Thymus (tissue), 14 donors: ENCODE measurements at places on chromosomes 11 and 22. TPM values are rescaled to one million over a fixed set of nuclear protein-coding genes. Genes with fewer than 3 reads are reported as not detected.

Gene USP2
- total RNA-seq, result 0.19 TPM

DNA sequence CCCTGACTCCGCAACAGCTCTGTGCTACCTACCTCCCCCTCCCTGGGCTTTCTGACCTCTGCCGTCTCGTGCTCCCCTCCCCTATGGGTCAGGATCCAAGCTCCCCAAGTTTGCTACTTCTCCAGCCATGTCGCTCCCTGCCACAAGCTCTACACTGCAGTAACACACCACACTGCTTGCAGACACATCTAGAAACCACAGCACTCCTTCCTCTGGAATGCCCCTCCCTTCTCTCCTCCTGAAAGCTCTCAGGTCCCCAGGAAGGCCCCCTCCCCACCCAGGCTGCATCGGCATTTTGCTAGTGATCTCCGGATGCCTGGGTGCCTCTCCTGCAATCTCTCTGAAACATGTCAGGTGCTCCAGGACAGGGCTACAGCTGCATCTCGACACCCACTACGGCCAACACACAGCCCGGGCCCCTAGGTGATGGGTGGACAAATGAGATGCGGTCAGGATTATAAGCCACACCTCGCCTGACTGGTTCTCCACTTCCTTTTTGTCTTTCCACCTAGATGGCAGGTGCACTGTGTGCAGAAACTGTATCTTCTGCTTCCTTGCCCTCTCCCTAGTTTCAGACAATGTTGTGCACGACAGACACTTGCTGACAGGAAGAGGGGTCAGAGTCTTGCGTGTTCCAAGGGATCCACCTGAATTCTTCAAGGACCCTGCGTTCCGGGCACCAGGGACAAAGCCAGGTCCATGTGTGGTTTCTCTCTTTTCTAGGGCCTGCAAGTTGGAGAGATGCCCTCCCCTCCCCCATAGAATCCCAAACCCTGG, 22.9 kb downstream of the RPUSD4 start:
- no peaks in the 10 kb centered on the region for H3K4me1 ChIP-seq
- no peak overlapping the region for H3K27ac ChIP-seq
- H3K4me3 ChIP-seq, result no peak overlapping the region
- H3K27me3 ChIP-seq, result no peaks in the 10 kb centered on the region

GRCh38 chr11:69582756-69583467, 58.0 kb upstream of the CCND1 start:
- H3K27me3 ChIP-seq, result no peaks in the 10 kb centered on the region
- H3K36me3 ChIP-seq, result no peaks in the 10 kb centered on the region
- no peaks in the 10 kb centered on the region for H3K4me1 ChIP-seq
- DNase-seq, result no peak

DNA sequence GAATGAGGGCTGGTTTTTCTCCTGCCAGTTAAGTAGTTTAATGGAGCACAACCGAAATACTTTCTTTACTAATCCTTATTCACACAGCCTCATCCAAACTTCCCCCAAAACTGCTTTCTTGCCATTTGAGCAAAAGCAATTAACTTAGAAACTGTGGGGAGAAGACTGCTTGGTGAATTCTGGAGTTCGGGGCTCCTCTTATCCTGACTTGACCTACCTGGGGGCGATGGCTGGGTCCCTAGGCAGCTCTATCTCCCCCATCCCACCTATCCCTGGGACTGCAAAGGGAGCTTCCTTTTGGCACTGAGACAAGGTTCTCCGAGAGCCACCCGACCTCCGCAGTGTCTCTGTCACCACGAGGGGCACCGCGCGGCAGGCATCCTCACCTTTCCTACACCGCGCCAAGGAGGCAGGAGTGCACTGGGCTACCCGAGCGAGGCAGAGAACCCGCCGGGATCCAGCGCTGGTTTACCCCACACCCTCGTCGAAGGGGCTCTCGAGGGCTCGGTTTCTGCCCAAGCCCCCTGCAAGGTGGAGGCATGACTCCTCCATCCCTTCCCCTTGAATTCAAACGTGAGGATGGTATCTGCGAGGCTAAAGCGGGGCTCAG, 759 bp downstream of the DESI1 start:
- H3K4me3 ChIP-seq, result peak overlapping the region; percentile 78
- DNase-seq, result peak; percentile 41
- H3K4me1 ChIP-seq, result peaks cover 12% of the 10 kb centered on the region
- H3K27ac ChIP-seq, result peak overlapping the region; percentile 79
- peaks cover 13% of the 10 kb centered on the region for H3K36me3 ChIP-seq

- no peaks in the 10 kb centered on the region for H3K4me1 ChIP-seq
- no peak for DNase-seq
These were observed 8.8 kb upstream of the CUL5 start for GRCh38 chr11:107999759-108000455.

Gene OR4D11
- not detected for total RNA-seq

- no peaks in the 10 kb centered on the region for H3K4me1 ChIP-seq
- H3K27me3 ChIP-seq, result no peaks in the 10 kb centered on the region
- H3K36me3 ChIP-seq, result no peaks in the 10 kb centered on the region
- DNase-seq, result no peak
- no peak overlapping the region for H3K4me3 ChIP-seq
These were observed 230.0 kb upstream of the MTNR1B start for GRCh38 chr11:92739491-92739890.

DNA sequence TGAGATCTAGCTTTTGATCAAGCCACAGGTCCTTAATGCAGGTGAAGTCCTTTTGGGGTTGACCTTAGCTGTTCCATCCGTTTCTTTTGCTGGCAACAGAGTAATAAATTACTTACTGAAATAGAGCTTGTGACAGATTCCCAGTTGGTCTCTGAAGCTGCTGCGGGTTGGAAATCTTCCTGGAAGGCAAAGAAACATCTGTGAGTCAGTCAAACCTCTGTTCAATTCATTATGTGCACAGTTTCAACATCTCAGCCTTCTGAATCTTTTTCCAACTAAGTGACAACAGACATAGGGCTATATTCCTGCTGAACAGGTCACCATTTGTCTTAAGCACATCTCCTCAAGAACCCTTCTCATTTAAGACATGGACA, 88.9 kb upstream of the DDI1 start:
- H3K27me3 ChIP-seq, result no peaks in the 10 kb centered on the region
- peak overlapping the region; percentile 15 for H3K27ac ChIP-seq
- no peak for DNase-seq
- H3K4me3 ChIP-seq, result no peak overlapping the region

DNA sequence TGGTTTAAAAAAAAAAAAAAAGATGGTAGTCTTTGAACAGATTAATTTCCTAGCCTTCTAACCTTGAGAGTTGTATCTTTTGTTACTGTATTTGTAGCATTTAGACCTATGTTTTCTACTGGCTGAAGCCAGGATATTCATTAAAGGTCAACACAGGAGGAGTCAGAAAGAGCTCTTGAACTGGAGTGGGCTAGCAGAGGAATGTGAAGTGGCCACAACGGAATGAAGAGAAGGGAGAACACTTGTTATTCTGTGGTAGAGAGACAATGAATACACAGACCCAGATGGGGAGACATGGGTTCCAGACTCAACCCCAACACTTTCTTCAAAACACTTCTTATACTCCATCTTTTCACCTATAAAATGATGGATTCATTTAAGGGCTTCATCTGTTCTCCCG, 88.1 kb downstream of the RELT start:
- no peaks in the 10 kb centered on the region for H3K36me3 ChIP-seq
- no peak for DNase-seq
- no peak overlapping the region for H3K27ac ChIP-seq

Gene APOL2
- 25.3 TPM for total RNA-seq

Gene PLAAT5
- total RNA-seq, result 0.19 TPM

GRCh38 chr22:45996241-45997076, 19.5 kb upstream of the WNT7B start:
- DNase-seq, result no peak
- no peak overlapping the region for H3K4me3 ChIP-seq
- H3K27me3 ChIP-seq, result peaks cover 3% of the 10 kb centered on the region

DNA sequence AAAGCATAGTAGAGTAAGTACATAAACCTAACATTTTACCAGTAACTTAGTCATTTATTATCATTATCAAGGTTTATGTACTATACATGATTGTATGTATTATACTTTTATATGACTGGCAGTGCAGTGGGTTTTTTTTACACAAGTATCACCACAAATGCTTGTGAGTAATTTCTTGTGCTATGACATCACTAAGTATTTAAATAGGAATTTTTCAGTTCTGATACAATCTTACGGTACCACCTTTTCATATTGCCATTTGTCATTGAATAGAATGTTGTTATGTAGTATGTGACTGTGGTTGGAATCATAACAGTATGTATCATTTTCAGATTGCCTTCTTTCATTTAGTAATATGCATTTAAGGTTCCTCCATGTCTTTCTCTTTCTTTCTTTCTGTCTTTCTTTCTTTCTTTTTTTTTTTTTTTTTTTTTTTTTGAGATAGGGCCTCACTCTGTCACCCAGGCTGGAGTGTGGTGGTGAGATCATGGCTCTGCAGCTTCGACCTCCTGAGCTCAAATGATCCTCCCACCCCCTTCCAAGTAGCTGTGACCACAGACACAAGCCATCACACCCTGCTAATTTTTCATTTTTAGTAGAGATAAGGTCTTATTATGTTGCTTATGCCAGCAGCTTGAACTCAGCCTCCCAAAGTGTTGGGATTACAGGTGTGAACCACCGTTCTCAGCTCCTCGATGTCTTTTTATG, 18.6 kb downstream of the ATM start:
- H3K4me1 ChIP-seq, result peaks cover 17% of the 10 kb centered on the region
- no peak overlapping the region for H3K4me3 ChIP-seq
- no peaks in the 10 kb centered on the region for H3K36me3 ChIP-seq
- no peak overlapping the region for H3K27ac ChIP-seq

DNA sequence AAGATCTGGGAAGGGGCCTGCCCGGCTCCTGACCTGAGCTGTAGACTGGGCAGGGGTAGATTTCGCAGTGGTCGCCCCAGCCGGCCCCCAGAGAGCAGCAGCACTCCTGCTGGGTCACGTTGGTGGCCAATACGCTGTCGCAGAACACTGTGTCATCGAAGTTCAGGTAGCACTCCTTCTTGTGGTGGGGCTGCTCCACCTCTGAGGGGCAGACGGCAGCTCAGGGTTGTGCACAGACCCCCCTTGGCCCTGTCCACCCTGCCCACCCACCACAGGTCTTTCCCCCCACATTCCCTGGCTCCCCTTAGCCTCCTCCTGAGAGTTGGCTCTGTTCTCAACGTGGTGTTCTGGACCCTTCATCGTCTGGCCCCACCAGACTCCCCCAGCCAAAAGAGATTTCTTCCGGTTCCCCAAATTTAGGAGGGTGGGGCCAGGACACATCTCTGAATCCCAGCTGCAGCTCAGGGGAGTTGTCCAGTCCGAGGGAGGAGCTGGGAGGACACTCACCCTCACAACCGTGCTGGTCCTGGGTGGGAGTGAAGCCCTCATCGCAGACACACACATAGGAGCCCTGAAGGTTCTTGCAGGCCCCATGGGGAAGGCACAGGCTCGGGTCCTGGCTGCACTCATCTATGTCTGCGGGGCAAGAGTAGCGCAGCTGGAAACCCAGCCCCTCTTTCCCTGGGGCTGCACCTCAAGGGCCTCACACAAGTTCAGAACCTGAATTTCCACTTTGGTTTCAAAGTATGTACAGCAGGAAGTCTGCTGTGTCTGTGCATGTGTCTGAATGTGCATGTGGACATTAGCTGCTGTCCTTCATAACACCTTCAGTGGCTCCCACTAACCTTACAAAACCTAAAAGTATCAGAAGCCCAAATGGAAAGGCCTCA, 16.5 kb downstream of the SCYL1 start:
- H3K27me3 ChIP-seq, result no peaks in the 10 kb centered on the region
- H3K4me3 ChIP-seq, result peak overlapping the region; percentile 64
- H3K27ac ChIP-seq, result peak overlapping the region; percentile 83
- H3K4me1 ChIP-seq, result peaks cover 18% of the 10 kb centered on the region

GRCh38 chr11:116166573-116167465, 606.0 kb downstream of the BUD13 start:
- H3K36me3 ChIP-seq, result no peaks in the 10 kb centered on the region
- H3K27me3 ChIP-seq, result peaks cover 8% of the 10 kb centered on the region
- H3K27ac ChIP-seq, result no peak overlapping the region
- H3K4me3 ChIP-seq, result no peak overlapping the region
- H3K4me1 ChIP-seq, result no peaks in the 10 kb centered on the region

DNA sequence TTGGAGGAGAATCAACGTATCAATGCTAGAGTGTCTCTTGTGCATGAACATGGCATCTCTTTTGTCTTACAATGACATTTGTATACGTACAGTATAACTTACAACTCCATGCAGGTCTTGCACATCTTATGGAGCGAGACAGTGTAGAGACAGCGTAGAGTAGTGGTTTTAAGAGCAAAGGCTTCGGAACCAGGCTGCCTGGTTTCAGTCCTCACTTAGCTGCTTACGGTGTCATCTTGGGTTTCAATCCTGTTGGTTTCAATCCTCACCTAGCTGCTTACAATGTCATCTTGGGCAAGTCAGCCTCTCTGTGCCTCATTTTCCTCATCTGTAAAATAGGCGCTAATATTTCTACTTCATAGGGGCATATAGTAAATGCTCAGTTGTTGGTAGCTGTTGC, 98.2 kb downstream of the PACS1 start:
- no peaks in the 10 kb centered on the region for H3K27me3 ChIP-seq
- peaks cover 4% of the 10 kb centered on the region for H3K36me3 ChIP-seq
- no peak overlapping the region for H3K27ac ChIP-seq
- no peaks in the 10 kb centered on the region for H3K4me1 ChIP-seq

GRCh38 chr11:70495351-70496310, 97.3 kb downstream of the CTTN start:
- H3K27ac ChIP-seq, result no peak overlapping the region
- no peaks in the 10 kb centered on the region for H3K27me3 ChIP-seq
- H3K4me3 ChIP-seq, result no peak overlapping the region
- no peaks in the 10 kb centered on the region for H3K36me3 ChIP-seq
- no peaks in the 10 kb centered on the region for H3K4me1 ChIP-seq
- DNase-seq, result no peak

DNA sequence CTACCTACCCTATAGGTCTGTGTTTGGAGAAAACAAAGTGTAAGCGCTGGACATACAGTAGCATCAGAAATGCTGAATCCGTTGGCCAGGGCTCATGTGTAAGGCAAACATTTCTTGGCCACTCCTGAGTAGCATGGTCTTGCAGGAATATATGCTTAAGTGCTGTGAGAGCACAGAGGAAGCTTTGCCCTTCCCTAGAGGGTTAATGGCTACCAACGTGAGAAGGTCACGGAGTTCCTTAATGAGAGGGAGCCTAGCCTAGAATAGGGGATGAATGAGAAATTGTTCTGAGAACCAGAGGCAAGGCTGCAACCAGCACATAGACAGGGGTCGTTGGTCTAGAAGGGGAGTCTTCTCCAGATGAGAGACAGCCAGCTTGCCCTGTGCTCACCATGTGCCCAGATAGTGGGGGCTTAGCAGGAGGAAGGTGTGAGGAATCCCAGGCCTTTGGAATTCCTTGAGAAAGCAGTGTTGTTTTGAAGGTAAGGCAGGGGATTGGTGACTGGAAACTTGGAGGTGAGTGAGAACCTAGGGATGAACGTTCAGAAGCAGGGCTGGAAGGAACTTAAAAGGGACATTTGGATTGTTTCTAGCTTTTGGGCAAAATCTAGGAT, 29.5 kb downstream of the RCOR2 start:
- H3K4me3 ChIP-seq, result peak overlapping the region; percentile 53
- peak overlapping the region; percentile 82 for H3K27ac ChIP-seq
- DNase-seq, result no peak
- no peaks in the 10 kb centered on the region for H3K27me3 ChIP-seq

GRCh38 chr11:23205156-23205871, 345.0 kb upstream of the CCDC179 start:
- no peak for DNase-seq
- no peak overlapping the region for H3K4me3 ChIP-seq
- no peaks in the 10 kb centered on the region for H3K27me3 ChIP-seq
- H3K27ac ChIP-seq, result no peak overlapping the region
- H3K36me3 ChIP-seq, result no peaks in the 10 kb centered on the region

GRCh38 chr11:35237860-35238715, 99.1 kb downstream of the CD44 start:
- peaks cover 4% of the 10 kb centered on the region for H3K4me1 ChIP-seq
- DNase-seq, result peak; percentile 70
- no peak overlapping the region for H3K27ac ChIP-seq
- H3K36me3 ChIP-seq, result no peaks in the 10 kb centered on the region
- H3K27me3 ChIP-seq, result no peaks in the 10 kb centered on the region
- H3K4me3 ChIP-seq, result no peak overlapping the region
